Ammon's horn (tissue), 1 donor: ENCODE measurements at places on chromosomes 7 and 10.
A peak's percentile ranks its signal among the peaks of the same experiment; 100 is the strongest.

DNA sequence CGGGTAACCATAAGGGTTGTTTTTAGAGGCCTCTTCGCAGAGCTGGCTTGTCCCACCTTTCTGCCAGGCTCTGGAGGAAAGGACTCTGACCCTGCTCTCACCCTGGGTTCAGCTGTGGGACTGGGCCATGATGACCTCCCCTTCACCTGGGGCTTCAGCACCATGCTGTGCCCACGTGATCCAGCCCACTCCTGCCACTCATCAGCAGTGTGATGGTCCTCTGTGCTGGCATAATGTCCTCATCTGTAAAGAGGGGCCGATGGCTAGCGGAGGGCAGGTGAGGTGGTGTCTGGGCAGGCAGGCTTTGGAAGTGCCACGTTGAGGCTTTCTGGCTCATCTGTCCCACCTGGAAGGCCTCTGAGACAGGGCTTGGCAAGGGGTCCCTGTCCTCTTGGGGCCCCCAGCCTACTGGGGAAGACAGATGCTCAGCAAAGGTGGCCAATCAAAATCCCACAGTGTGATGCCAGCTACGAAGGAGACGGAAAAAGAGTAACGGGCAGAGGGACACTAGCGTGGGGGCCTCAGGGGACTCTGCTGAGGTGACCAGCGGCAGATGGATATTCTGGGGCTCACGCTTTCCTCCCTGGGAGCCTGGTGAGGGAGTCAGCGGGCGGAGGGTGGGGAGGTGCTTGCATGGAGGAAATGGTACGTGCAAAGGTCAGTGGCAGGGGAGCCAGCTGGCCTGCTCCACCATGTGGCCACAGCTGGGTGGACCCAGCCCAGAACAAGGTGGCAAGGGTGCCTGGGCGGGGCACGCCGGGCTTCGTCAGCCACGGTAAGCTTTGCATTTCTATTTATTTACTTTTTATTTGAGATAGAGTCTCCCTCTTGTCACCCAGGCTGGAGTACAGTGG is 5.4 kb downstream of the LRWD1 start:
- no peak for DNase-seq

DNA sequence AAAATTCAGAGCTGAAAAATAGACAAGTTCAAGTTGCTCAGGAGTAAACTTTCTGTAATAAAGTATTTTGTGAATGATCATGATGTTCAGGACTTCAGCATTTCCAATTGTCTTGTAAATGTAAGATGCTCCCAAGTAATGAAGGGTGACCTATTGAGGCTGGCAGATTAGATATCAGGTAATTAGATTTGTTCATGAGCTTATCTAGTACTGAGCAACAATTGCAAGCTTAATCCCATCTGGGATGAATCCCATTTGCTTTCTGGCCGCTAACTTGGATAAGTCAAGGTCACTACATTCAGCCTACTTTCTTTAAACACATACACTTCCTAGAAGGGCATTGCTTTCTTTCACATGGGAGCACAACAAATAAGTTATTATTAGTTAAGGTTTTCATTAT is 82.4 kb upstream of the ITGB1 start:
- DNase-seq: no peak

DNA sequence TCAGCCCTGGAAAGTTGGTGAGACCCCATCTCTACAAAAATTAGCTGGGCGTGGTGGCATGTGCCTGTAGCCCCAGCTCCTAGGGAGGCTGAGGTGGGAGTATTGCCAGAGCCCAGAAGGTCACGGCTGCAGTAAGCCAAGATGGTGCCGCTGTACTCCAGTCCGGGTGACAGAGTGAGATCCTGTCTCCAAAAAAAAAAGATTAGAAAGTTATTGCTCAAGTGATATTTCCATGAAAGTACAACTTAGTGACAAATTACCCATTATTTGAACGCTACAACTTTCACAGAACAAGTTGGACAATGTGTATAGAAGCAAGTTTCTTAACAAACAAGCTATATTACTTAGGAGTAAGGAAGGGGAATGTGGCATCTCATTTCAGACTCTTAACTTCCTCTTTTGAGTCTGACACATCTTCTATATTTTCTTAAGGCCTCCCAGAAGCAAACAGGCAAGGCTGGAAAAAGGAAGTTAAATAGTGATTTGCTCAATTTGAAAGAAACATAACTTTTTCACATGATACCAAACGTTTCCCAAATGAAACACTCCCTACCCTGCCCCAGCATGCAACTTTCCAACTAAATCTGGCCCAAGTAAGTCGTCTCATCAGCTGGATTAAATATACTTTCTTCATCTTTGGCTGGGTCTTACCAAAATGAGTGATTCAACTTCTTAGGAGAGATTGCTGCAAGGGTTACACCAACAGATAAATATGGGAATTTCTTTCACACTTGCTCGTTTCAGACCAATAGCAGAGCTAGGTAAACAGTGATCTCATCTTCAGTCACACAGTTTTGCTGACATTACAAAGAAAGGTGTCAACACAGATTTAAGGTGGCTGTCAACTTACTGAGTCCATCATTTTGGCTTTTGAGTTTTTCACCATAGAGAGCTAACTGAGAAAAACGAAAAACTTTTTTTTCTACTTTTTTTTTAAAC is 66.3 kb upstream of the KLF6 start:
- peak; percentile 47 for DNase-seq

- no peak for DNase-seq
Observed at GRCh38 chr7:150946421-150947240, 31.5 kb downstream of the KCNH2 start.

- DNase-seq: no peak
Observed at GRCh38 chr7:34298492-34299013, 359.5 kb upstream of the NPSR1 start.

DNA sequence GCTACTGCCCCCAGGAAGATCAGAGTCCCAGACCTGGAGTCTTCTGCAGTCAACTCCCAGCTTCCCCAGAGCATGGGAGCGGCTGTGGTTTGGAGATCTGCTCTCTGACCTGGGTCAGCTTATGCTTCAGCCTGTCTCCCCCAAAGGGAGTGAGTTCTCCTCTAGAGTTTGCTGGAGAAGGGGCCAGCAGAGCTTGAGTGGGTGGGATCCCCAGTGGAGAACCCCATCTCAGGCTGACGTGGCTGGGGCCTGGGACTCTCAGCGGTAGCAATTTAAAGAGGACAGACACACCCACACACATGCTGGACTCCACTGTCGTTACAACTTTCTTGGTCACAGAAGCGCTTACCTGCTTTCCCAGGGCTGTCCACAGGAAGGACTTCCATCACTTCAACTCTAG is 6.3 kb downstream of the UNC5B start:
- peak; percentile 3 for DNase-seq

GRCh38 chr10:133225707-133226191 is 4.3 kb upstream of the UTF1 start:
- DNase-seq: no peak

- DNase-seq: peak; percentile 91
Observed at GRCh38 chr7:1473864-1474512, 14.7 kb upstream of the MICALL2 start.

- no peak for DNase-seq
Observed at GRCh38 chr7:106041140-106041717, 70.9 kb downstream of the SYPL1 start.

DNA sequence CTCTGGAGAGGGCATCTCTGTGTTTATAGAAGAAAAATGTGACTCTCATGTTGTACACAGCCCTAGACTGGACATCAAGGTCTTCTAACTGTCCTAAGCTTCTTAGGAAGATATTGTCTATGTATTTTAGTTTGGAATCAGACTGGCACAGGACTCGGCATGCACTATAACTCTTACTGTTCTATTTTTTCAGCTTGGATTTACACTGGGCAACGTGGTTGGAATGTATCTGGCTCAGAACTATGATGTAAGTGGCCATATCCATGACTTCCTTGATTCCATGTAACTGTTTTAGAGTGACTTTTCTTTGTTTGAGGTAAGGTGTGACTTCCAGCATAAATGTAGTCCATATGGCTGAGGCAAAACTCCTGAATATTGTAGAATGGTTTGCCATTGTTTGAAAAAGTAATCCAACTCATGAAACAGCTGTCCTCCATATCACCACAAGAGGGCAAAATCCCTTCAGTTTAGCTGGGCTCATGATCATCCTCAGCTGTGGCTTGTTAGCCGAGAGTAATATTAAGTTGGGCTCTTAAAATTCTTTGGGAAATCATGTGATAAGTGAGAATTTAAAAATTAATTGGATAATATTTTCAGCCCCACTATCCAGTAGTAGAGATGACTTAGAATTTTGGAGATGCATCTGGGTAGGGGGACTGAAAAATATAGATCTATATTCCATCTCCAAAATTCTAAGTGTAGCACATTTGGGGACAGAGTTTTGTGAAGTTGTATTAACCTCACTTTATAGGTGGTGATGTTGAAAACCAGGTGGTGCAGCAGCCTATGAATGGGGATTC is 10.4 kb downstream of the STMP1 start:
- peak; percentile 72 for DNase-seq

DNA sequence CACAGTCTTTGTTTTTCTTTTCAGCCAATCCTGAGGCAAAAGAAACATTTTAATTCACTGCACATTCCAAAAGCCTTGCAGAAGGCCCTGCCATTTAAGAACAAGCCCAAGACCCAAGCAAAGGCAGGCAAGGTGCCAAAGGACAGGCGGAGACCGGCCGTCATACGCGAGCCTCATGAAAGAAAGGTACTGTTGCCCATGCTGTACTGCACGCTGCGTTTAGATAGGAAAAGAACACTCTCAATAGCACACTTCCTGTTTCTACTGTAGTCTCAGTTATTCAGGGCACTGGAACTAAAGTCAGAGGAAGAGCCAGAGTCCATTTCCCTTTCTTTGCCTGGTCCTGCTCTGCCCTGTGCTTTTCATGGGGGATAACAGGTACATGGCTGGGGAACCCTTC is 47.6 kb downstream of the BMS1 start:
- peak; percentile 45 for DNase-seq

DNA sequence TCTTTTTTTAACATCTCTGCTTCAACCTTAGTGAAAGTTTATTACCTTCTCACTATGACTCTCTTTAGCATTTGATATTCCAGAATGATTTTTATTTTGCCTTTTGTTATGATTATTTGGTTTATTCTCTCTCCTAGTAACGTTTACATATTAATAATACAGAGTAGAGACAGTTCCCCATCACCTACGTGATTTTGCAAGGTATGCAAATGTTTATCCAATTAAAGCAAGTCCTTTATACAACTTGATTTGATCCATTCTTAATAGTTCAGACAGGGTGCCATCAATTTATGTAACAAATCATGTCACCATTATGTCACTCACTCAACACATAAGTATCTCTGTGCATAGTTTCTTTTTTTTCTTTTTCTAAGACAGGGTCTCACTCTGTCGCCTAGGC is 26.2 kb downstream of the ECD start:
- no peak for DNase-seq

DNA sequence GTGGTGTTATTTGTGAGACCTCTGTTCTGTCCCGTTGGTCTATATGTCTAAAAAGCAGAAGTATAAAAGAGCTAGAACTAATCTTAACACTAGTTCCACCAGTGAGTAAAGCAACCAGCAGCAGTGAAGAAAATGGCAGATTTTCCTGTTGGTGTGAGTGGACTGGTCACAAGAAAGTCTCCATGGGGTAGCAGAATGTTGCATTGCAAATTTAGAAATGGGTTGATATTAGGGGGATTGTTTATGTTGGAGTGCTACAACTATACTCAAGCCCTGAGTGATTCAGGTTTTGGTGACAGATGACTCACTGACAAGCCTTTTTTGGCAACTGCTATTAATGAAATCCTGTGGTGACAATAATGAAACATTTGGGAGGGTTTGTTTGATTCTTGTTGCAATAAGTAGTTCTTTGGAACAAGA is 5.6 kb downstream of the AVL9 start:
- peak; percentile 21 for DNase-seq

DNA sequence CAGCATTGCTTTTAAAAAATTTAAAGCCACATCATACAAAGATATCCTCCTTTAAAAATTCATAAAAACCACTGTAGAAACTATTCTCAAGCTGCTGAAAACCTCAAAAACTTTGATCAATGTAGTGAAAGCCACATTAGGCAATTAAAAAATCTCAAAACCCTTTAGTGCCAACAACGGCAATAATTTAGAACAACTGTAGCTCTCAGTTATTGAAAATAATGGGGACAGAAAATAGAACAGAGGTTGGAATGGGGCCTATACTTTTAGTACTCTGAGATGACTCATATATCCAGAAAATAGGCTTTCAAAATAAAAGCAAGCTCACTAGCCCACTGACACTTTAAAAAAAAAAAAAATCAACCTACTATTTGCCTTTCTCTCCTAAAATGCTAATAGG is 87.5 kb downstream of the GSAP start:
- no peak for DNase-seq

DNA sequence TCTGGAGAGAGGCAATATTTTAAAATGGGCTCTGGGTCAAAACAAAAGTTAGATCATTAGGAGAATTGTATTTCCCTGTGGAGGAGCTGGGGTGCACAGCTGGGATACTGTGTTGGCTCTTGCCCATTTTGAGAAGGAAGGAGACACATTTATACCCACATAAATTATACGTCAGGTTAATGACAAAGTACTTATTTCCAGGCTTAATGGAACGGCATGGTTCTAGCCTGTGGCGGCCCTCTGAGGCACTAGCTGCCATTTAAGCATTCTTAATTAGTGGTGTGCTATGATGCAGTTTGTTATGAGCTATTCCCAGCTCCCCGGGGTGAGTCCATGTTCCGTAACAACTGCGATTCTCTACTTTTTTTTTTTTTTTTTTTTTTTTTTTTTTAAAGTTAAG is 193.5 kb downstream of the SEC23IP start:
- no peak for DNase-seq
